Stimulated activated CD8-positive, alpha-beta memory T cell treated with anti-CD3 and anti-CD28 coated beads, Interleukin-15, amount 100 ng/mL, for 1 hour (primary cell): ENCODE measurements at places on chromosomes 5 and 9.

DNA sequence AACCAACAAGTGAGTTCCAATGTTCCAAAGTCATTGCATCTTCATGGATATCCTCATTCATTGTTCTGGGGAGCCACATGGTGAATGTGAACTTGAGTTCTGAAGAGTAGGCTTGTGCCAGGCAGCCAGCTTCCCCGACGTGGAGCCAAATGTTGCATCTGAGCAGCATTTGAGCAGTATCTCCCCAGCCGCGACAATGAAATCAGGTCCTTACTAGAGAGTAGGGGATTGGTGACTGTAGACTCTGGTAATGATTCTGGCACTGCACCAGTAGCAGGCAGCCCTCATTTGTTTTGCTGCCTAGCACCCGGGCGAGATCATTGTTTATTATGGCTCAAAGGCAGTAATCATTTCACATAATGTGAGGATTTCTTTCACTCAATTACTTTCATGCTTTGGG is 451.4 kb upstream of the C9orf72 start:
- DNase-seq = no peak

- no peak for DNase-seq
Observed at GRCh38 chr5:6752236-6752635, 39.0 kb downstream of the TENT4A start.

DNA sequence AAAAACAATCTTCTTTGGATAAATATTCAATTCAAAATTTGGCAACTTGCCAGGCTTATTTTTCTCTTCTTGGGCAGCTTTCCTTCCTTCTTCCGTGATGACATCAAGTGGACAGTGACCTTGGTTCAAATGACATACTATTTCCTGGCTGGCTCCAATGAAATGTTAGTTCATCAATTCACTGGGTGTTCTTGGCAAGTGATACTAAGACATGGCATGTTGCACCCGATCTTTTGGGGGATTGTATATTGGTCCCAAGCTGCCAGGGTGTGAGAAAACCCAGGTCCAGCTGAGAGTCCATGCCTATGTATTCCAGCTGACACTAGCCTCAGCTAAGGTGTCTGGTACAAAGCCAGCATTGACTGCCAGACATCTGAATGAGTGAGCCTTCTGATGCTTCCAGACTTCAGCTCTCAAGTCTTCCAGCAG is 252.9 kb downstream of the MAT2B start:
- no peak for DNase-seq

DNA sequence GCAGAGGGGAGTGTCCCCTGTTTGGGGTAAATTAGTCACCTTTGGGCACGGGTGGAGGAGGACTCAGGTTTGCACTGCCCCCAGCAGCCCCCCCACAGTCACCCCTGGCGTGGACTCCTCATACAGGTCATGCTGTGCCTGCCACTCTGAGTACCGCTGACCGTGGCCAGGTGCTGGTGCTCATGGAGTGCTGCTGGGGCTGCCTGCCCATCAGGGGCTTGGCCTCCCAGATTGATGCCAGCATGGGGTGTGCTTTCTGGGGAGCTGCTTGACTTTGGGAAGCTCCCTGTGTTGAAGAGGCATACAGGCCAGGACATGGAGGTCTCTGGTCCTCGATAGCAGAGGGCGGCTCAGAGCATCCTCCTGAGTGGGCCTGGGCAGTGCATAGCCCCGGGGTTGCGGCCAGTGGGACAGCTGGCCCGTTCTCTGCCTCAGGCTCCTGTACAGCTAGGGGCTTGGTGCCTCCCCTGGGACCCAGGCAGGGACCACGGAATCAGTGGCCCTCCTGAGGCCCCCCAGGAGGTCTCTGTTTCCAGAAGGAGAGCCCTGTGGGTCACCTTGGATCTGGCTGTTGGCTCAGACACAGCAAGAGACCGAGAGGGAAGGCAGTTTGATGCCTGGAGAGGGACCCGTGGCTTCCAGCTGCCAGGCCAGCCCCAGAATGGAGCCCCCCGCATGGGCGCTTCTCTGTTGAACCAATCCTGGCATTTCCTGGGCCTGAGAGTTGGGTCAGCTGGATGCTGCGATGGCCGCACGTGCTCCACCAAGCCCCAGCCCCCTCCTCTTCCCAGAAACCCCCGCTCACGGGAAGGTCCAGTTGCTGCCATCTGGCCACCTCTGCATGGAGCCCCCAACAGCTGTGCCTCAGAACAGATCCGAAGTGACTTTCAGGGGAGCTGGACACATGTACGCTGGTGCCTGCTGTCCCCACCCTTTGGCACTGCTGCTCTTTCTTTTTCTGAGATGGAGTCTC is 6.1 kb upstream of the AJM1 start:
- DNase-seq = no peak

- DNase-seq = no peak
Observed at GRCh38 chr5:143271431-143271830, 132.1 kb downstream of the NR3C1 start.

DNA sequence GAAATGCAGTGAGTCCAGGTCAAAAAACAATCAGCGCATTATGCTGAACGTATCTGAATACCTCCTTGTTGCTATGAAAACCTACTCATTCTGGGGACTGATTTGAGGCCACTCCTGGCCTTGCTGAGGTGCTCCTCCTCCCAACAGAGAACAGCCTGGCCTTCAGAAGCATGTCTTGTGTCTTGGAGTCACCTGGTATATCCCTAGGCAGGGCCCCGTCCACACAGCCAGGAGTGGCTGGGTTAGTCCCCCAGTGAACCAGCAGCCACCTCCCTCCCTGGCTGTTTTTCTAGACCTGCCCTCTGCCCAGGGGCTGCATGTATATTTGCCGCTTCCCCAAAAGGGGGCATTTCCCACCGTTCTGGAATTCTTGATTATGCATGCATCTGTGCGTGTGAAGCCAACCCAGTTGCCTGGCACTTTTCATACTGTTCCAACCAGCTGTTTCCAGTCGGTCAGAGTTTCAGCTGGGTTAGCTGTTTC is 99.2 kb upstream of the SPATA31C2 start:
- DNase-seq = no peak

- DNase-seq = no peak
Observed at GRCh38 chr9:89613912-89614892, 9.4 kb downstream of the GADD45G start.

GRCh38 chr5:89377767-89378455 is 494.9 kb upstream of the MEF2C start:
- DNase-seq = no peak

GRCh38 chr5:80182809-80183580 is 72.9 kb downstream of the SERINC5 start:
- DNase-seq = no peak

DNA sequence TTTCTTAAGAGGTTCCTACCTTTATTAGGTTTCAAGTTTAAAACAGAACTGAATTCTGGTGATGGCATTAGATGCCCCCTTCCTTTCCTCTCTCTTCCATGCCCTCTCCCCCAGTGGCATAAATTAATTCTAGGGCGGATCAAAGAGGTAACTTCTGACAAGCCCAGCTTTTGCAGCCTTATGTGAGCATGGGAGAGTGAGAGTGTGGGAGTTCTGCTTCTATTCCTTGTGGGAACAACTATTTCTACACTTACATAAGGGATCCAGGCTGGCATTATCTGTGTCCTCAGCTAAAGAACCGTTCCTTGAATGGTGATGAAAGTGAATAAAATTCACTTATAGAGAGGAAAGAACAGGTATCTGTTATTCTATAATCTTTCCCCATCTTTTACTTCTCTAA is 437.6 kb downstream of the KIF4B start:
- no peak for DNase-seq

GRCh38 chr5:53250201-53250550 is 140.6 kb upstream of the MOCS2 start:
- no peak for DNase-seq

DNA sequence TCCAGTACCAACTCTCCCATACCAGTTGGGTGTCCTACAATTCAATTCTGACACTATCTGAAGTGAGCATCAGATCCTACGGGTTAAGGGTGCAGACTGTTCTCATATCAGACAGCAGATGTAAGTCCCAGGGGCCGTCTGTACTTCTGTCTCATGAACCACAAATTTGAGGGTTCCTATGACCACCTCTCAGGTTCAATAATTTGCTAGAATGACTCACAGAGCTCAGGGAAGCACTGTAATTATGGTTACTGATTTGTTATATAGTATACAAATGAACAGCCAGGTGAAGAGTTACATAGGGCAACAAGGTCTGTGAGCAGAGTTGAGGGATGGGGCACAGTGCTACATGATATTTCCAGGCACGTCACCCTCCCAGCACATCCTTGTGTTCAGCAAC is 499.1 kb downstream of the DMAC1 start:
- DNase-seq = no peak

GRCh38 chr9:84736081-84736480 is 66.6 kb downstream of the NTRK2 start:
- DNase-seq = no peak

- no peak for DNase-seq
Observed at GRCh38 chr9:132896906-132897305, 18.2 kb downstream of the SPACA9 start.

DNA sequence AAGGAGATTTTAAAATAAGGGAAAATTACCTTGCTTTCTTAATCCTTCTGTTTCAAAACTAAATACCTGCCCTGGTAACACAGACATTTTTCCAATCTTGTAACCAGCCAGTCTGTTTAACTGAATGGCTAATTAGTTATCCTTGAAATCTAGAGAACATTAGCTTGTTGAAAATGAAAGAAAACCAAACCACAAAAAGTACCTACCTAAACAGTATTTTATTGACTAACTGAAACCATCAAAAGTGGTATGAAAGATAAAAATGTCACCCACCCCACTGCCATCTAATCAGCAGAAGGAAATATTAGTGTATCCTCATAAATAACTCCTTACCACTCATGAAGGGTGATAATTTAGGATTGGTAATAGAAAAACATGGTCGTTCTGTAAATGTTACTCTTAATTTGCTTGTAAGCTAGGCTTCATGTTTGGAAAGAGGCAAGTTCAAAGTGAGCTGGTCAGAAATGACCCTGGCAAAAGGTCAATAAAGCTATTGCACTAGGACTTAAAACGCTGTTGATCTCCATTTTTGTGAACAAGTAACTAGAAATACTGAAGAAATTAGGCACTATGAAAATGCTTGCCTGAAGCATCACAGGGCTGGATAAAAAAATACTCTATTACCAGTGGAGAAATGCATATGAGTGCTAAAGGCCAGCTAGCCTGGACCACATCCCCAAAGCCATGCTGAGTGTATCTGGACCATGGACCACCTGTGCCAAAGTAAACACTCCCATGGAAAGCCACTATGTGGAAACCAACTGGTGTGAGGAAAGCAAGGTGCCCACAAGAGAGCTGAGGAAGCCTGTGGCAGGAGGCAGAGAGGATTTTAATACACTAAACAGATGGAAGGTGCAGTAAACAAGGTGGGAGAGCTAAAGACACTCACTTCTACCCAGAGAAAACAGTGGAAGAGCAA is 8.4 kb downstream of the SEMA5A start:
- no peak for DNase-seq

GRCh38 chr5:37792975-37793631 is 46.7 kb downstream of the GDNF start:
- DNase-seq = no peak

GRCh38 chr5:35857606-35858205 is 1.0 kb downstream of the IL7R start:
- no peak for DNase-seq

DNA sequence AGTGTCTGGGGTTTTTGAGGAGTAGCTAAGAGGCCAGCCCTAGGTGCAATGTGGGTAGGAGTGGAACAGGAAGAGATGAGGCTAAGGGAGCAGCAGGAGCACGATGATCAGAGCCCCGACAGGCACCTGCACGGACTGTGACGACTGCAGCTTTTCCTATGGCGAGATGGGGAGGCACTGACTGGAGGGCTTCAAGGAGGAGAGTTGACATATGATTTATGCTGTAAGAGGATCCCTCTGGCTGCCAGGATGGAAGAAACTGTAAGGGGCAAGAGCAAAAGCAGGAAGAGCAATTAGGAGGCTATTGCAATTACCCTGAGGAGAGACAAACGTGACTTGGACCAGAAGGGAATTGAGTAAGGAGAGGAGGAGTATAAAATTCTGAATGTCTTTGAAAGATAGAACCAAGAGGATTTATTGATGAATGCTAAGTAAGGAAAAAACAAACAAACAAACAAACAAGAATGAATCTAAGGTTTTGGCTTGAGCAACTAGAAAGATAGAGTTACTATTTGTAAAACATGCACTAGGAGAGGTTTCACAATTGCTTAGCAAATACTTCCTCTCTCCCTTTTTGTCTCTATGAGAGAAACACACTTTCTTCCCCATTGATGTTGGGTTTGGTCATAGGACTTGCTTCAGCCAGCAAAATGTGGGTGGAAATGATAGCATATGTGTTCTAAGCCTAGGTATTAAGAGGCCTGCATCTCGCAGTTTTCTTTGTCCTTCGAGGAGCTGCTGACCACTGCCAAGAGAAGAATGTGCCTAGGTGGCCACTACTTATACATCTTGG is 32.9 kb downstream of the TRPC7 start:
- DNase-seq = no peak

GRCh38 chr5:175382171-175382570 is 61.8 kb downstream of the DRD1 start:
- no peak for DNase-seq

- no peak for DNase-seq
Observed at GRCh38 chr5:6542421-6543345, 90.2 kb downstream of the NSUN2 start.

DNA sequence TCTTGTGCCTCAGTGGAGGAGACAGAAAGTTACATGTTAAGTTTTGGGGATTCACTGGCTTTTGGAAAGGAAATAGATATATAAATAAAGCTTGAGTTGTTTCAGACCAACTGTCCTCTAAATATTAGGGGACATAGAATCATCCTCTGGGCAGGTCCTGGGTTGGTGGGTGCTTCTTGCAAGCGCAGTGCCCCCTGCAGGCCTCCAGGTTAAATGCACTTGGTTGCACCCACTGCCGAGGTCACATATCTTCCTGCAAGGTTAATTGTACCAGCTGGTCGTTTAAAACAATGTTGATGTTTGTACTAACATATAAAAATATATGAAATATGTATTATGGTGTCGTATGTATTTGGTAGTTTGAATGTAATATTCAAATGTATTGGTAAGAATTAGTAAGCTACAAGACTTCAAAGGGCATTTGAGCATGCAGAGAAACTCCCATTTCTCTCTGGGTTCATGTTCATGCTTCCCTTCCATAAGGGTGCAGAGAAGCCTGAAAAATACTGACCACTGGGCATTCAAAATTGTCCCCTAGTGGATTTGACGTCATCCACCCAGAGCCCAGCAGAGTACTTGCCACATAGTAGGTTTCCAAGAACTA is 87.0 kb downstream of the ZNF618 start:
- no peak for DNase-seq

- no peak for DNase-seq
Observed at GRCh38 chr5:171612749-171613148, 172.9 kb upstream of the SMIM23 start.

- no peak for DNase-seq
Observed at GRCh38 chr5:177607452-177608192, 7.7 kb downstream of the B4GALT7 start.

- DNase-seq = no peak
Observed at GRCh38 chr5:10564838-10565784, 1.2 kb downstream of the ANKRD33B start.

GRCh38 chr9:86747711-86748110 is 199.6 kb downstream of the GAS1 start:
- no peak for DNase-seq
